ENCODE measurements at places on chromosomes 11 and 22. TPM values are rescaled to one million over a fixed set of nuclear protein-coding genes. Genes with fewer than 3 reads are reported as not detected.

GRCh38 chr11:47943721-47944586, 36.4 kb upstream of the PTPRJ start:
- H3K36me3 ChIP-seq: no peaks in the 10 kb centered on the region
- H3K4me3 ChIP-seq: no peak overlapping the region
- no peak for DNase-seq
- no peak overlapping the region for H3K27ac ChIP-seq

DNA sequence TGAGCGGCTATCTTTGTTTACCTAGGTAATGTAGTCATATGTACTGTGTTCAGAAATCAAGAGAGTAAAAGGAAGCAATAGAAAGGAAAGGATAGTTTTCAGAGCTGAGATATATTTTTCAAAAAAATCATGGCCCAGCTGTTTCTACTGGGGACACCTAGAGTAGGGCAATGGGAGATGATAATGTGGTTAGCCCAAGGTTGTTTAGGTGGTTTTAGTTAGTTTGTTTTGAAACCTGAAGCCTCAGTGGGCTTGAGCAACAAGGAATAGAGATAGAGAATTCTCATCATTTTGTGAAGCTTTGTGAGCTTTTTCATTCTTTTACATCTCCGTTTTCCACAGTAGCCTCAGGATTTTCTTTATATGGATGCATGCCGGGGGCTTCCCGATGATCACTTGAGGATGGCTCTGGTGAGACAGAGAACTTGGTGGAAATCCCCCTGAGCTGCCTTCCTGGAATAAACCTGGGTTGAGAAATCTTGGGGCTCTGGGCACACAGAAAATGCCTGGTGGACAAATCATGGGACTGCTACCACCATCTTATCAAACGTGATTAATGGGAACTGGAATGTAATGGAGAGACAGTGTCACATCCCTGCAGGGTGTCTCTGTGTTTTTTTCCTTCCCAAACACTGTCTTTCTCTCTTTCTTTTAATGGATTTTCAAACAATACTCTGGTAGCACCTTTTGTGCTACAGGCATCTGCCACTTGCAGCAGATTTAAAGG, 49.0 kb downstream of the ARHGAP42 start:
- no peak overlapping the region for H3K27ac ChIP-seq
- no peaks in the 10 kb centered on the region for H3K27me3 ChIP-seq
- peaks cover 52% of the 10 kb centered on the region for H3K4me1 ChIP-seq
- no peaks in the 10 kb centered on the region for H3K36me3 ChIP-seq

Gene CHRNA10
- 0.50 TPM for total RNA-seq

Gene GLYATL1
- total RNA-seq: not detected

Data from heart left ventricle (tissue), 16 donors.